ENCODE measurements at places on chromosomes 7 and 10.

- no peak for DNase-seq
Observed at GRCh38 chr10:121990015-121990677, 1.2 kb downstream of the TACC2 start.

GRCh38 chr7:100466653-100467605, 2.9 kb upstream of the SPACDR start:
- no peak for DNase-seq

DNA sequence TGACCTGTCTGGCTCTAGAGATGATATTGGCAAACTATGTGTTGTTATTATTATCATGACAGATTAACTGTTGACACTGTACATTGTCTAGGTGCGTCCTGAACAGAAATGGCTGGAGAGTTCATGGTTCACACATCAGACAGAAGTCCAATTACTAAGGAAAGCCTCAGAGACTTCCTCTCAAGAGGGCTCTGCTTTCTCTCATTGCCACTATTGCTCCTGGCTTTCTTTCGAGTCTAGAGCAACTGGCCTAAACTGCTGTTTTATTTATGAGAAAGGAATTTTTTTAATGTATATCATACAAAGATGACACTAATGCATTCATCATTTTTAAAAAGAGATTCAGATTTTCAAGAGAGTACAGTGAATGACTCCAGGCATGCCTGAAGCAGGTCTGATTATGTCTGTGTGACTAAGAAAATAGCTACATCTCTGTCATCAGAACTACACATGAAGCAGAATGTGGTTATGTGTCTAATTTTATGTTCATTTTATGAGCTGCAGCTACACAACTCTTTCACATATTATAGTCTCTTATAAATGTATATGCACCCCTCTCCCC, 30.4 kb downstream of the NRCAM start:
- no peak for DNase-seq

- no peak for DNase-seq
Observed at GRCh38 chr7:134727711-134728110, 51.7 kb upstream of the CALD1 start.

GRCh38 chr10:43970018-43970698, 321.5 kb upstream of the ZNF32 start:
- DNase-seq: no peak

DNA sequence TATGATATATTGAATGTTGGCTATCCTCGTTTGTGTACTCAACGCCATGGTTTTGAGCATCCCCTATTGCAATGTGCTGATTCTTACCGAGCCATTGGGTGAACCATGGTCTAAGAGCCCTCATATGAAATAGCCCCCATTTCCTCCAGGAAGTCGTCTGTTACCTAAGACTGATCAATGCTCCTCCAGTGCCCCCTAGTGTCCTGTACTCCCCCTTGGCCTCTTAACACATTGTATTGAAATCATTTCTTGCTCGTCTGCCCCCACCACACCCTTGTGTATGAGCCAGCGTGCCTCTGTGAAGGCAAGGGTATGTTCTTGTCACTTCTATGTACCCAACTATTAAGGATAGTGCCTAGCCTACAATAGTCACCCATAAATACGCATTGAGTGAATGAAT, 11.2 kb upstream of the SLC35B4 start:
- DNase-seq: peak; percentile 69

- DNase-seq: peak; percentile 16
Observed at GRCh38 chr10:114437473-114438292, 33.4 kb upstream of the AFAP1L2 start.
